NCI-H187 (cell line): ENCODE measurements at places on chromosomes 7 and 10.

DNA sequence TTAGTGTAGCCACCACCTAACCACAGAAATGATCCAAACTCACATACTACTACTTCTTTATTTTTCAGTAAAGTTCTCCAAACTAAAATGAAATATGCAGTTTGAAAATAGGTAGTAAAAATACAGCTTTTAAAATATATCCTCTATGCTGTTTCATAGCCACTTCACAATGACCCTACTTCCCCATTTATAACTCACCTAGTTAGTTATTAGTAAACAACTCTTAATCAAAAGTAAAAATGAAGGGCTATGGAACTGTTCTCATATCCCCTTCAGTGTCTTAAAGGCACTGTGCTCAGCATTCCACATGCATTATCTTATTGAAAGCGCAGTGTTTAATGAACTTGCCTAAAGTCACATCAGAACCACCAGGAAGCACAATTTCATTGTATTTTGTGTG is 43.5 kb downstream of the KMT2C start:
- no peak for DNase-seq

GRCh38 chr10:113957013-113957412 is 86.7 kb upstream of the ADRB1 start:
- DNase-seq, result no peak

- no peak for DNase-seq
These were observed 176.1 kb upstream of the KLF6 start for GRCh38 chr10:3961082-3961481.

- no peak for DNase-seq
These were observed 14.7 kb downstream of the CCNY start for GRCh38 chr10:35351021-35351420.

DNA sequence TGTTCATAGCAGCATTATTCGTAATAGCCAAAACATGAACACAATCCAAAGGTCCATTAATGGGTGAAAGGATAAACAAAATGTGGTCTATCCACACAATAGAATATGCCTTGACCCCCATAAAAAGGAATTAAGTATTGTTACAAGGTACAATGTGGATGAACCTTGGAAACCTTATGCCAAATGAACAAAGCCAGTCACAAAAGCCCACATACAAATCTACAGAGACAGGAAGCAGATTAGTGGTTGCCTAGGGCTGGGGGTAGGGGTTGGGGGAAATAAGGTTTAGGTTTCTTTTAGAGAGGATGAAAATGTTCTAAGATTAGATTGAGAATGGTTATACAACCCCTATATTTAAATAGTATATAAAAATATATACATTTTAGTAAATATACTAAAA is 34.8 kb downstream of the PIP4K2A start:
- DNase-seq, result no peak

DNA sequence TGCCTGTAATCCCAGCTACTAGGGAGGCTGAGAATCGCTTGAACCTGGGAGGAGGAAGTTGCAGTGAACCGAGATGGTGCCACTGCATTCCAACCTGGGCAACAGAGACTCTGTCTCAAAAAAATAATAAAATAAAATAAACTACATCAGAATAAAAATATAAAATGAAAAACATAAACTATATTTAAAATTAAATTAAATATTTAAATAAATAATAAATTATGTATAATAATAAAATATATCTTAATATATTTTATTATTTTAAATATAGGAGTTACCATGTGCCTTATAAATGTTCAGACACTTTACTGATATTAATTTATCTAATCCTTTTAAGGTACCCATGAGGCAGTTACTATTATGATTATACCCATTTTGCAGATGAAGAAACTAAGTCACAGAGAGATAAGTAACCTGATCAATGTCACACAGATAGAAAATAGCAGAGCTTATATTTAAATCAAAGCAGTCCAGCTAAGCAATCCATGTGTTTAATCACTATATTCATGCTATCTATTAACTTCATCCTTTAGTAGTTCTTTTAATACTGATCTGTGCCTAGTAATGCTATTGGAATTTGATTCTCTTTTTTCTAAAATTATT is 30.3 kb upstream of the MET start:
- no peak for DNase-seq

- DNase-seq, result no peak
These were observed 208.4 kb upstream of the KLF14 start for GRCh38 chr7:130942211-130942964.

DNA sequence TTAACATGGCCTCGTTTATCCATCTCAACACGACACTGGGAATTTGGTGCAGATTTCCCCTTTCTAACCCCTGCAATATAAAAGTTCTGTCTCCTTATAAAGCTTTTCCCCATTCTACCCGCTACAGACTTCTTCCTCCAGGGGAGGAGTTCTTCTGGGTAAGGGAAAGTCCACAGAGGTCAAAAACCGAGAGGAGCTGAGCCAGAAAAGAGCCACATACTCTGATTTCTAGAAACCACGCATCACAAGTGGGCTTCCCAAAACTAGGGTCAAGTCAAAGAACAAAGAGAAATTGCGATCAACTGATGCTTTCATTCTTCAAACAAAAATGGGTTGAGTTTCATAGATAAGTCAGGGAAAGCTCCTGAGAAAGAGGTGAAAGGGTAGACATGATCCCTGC is 6.8 kb downstream of the IL6 start:
- DNase-seq, result no peak

- no peak for DNase-seq
These were observed 123.9 kb downstream of the SEMA3C start for GRCh38 chr7:80794631-80795573.
